ENCODE measurements at places on chromosomes 2 and 18.

GRCh38 chr2:64349131-64349530, 104.8 kb upstream of the LGALSL start:
- DNase-seq, result no peak

DNA sequence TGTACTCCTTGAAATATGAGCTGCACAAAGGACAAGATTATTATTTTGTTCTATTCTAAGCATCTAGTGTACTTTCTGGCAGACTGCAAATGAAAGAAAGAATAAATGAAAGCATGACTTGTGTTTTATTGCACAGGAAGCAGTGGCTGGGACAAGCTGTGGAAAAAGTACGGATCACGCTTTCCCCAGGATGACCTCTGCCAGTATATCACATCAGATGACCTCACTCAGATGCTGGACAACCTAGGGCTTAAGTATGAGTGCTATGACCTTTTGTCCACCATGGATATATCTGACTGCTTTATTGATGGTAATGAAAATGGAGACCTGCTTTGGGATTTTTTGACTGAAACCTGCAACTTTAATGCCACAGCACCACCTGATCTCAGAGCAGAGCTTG, 49.4 kb downstream of the HNMT start:
- no peak for DNase-seq

DNA sequence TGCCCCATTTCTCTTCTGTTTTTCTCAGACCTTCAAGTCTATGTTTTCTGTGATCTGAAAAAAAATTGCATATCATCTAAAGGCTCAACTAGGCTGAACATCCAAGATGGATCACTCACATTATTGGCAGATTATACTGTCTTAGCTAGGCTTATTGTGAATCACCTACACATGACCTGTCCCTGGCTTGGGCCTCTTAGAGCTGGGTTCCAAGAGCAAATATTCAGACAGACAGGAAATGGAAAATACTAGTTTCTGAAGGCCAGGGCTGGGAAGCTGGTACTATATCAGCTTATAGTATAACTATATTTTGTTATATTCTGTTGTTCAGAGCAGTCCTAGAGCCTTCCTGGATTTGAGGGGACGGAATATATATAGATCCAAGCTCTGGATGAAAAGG, 90.3 kb downstream of the PIK3C3 start:
- DNase-seq, result no peak

GRCh38 chr2:239163688-239164334, 237.0 kb downstream of the HDAC4 start:
- peak; percentile 11 for DNase-seq

- no peak for DNase-seq
These were observed 123.3 kb downstream of the CLIP4 start for GRCh38 chr2:29238497-29238896.

DNA sequence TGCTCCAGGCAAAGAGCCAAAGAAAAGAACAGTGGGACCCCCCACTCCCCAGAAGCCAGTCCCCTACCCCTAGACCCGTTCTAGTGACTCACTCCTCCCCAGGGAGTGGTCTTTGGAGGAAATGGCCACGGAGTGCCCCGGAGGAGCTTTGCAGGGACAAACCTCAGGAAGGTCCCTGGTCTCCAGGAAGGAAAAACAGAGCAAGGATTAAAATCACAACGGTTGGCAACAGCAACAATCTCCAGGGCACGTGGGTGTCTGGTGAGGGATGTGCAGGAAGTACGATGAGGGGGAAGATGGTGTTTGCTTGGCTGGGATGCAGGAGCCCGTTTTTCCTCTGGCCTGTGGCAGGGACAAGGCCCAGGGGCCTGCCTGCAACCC, 135.0 kb downstream of the SMAD2 start:
- no peak for DNase-seq

GRCh38 chr2:212912445-212913103, 238.8 kb downstream of the IKZF2 start:
- no peak for DNase-seq

- no peak for DNase-seq
These were observed 94.8 kb downstream of the MYCN start for GRCh38 chr2:16034975-16035746.

DNA sequence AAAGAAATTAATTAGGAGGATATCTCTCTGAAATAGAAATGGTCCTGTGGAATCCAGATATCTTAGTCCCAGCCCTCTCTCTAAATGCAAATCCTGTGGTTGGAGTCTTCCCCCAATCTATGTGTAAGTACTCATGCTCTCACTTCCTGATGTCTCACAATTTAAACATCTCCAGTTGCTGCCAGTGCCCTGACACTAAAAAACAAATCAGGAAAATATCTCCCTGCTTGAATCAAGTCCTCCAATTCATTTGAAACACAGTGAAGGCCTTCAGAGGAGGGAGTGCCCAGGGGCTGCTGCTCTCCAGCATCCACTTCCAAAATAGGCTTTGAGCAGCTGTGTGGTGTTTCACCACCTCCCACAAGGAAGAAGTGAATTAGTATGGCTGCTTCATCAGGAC, 413.8 kb downstream of the RAD51AP2 start:
- no peak for DNase-seq

- DNase-seq, result no peak
These were observed 67.1 kb downstream of the PXDN start for GRCh38 chr2:1676913-1677820.

DNA sequence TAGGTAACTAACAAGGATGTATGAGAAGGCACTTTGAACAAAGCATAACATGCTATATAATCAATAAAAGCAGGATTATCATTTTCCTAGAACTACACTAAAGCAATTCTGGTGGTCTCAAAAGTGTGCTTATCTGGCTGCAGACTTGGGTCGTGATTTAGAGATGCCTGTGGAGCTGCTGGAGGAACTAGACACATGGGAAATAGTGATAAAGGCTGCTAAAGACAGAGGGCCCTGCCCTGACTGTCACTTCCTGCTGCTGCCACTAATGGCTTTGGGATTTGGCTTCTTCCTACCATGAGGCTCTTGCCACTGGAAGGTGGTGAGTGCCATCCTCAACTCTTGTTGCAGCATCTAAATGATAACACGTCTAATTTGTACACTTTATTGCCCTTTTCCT, 22.5 kb downstream of the TMEM178A start:
- no peak for DNase-seq

DNA sequence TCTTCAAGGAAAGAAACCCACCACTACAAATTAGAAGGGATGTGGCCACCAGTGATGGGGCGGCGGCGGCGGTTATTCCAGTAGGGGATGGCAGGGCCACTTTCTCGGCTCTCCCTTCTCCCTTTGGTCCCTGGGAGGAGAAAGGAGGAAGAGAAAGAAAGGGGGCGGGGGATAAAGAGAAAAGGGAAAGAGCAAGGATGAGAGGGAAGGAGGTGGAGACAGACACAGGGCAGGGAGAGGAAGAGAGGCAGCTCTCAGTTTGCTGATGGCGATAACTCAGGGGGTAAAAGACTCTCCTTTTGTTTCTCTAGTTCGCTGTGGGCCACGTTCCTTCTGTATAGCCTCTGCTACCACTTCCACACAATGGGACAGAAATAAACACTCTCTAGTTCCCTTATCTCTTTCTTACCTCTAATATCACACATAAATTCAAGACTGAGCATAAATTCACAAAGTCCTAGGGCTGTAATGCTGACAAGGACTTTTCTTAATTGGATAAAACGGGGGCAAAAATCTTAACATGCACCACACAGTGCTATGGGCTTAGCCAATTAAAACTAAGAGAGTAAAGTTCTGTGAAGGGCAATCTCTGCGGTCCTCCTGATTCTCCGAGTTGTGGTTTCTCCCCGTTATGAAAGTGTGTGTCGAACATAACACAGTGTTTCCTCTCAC, 14.6 kb downstream of the SFT2D3 start:
- no peak for DNase-seq

GRCh38 chr2:217331523-217332416, 471.9 kb upstream of the TNP1 start:
- DNase-seq, result no peak

- no peak for DNase-seq
These were observed 55.4 kb downstream of the REL start for GRCh38 chr2:60936757-60937156.

DNA sequence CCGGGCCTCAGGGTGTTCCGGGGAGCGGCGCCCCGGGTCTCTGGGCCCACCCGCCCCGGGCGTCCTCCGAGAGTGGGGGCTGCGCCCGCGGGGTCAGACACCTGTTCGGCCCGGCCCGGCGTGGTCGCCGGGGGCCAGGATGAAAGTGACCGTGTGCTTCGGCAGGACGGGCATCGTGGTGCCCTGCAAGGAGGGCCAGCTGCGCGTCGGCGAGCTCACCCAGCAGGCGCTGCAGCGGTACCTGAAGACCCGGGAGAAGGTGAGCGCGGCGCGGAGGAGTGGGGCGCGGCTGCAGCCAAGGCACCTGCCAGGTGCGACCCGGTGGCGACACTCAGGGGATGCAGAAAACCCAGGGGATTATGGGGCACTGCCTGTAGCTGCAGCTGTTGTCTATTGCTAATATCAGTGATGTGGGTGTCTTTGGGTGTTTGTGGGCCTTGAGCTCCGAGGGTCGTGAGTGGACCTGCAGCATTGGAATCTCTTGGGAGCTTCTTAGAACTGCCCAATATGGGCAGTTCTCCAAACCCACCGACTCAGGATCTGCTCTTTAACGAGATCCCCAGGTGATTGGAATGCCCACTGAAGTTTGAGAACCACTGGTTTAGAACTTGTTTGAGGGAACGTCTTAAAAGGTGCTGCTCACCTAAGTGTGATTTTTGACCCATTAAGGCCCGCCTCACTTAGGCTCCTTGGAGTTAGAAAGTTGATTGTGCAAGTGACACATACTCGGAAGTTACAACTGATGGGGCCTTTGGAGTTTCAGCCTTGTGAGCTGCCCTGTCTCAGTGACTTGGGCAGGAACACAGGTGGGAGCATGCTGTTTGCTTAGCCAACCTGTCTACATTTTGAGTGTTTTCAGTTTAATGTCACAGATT, 823 bp downstream of the PARD3B start:
- DNase-seq, result no peak
